OCI-M1 (cell line): ENCODE measurements at places on chromosomes 13 and 19.

GRCh38 chr19:5193192-5193591 is 147.4 kb downstream of the PTPRS start:
- DNase-seq: no peak

GRCh38 chr19:54023191-54023590 is 31.8 kb downstream of the CACNG6 start:
- no peak for DNase-seq

- DNase-seq: no peak
These were observed 2.1 kb downstream of the SEMA6B start for GRCh38 chr19:4557144-4557970.

- no peak for DNase-seq
These were observed 420.5 kb upstream of the HTR2A start for GRCh38 chr13:47317356-47317755.

- DNase-seq: no peak
These were observed 86.5 kb upstream of the UBL3 start for GRCh38 chr13:29936956-29937355.

- peak; percentile 75 for DNase-seq
These were observed 1.5 kb upstream of the WDR18 start for GRCh38 chr19:982567-983170.

DNA sequence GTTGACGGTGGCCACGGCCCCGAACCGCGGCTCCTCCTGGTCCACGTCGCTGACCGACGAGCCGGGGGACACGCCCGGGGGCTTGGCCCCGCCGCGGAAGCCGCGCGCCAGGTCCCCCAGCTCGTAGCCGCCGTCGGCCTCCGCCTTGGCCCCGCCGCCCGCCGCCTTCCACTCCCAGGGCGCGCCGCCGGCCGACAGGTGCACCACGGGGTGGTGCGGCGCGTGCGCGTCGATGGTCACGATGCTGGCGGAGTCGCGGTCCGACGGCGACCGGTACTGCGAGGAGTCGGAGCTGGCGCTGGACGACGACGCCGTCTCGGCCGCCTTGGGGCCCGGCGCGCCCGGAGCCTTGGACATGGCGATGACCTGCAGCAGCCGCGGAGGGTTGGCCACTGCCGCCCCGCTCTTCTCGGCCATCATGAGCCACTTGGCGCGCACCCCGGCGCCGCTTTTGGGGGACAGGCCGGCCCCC is 9.0 kb downstream of the PLPPR3 start:
- DNase-seq: no peak

- no peak for DNase-seq
These were observed 22.2 kb upstream of the SPRYD7 start for GRCh38 chr13:49958321-49958720.

GRCh38 chr13:113488283-113488682 is 2.2 kb downstream of the DCUN1D2 start:
- DNase-seq: no peak

GRCh38 chr13:48769107-48769704 is 115.5 kb downstream of the CYSLTR2 start:
- peak; percentile 95 for DNase-seq

DNA sequence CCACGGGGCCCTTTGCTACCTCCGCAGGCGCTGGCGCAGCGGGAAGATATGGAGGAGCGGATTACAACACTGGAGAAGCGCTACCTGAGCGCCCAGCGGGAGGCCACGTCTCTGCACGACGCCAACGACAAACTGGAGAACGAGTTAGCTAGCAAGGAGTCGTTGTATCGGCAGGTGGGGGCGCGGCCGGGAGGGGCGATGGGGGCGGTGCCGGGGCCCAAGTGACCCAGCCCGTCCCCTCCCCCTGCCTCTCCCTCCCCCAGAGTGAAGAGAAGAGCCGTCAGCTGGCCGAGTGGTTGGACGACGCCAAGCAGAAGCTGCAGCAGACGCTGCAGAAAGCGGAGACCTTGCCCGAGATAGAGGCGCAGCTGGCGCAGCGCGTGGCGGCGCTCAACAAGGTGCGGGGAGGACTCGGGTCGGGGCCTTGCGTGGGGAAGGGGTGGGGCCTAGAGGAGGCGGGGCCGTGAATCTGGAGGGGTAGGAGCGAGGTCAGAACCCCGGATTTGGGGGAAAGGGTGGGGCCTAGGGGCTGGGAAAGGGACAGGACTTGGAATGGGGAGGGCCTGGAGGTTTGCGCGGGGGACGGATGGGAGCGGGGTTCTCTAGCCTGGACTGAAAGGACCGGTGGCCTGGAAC is 13.7 kb downstream of the PPFIA3 start:
- no peak for DNase-seq

DNA sequence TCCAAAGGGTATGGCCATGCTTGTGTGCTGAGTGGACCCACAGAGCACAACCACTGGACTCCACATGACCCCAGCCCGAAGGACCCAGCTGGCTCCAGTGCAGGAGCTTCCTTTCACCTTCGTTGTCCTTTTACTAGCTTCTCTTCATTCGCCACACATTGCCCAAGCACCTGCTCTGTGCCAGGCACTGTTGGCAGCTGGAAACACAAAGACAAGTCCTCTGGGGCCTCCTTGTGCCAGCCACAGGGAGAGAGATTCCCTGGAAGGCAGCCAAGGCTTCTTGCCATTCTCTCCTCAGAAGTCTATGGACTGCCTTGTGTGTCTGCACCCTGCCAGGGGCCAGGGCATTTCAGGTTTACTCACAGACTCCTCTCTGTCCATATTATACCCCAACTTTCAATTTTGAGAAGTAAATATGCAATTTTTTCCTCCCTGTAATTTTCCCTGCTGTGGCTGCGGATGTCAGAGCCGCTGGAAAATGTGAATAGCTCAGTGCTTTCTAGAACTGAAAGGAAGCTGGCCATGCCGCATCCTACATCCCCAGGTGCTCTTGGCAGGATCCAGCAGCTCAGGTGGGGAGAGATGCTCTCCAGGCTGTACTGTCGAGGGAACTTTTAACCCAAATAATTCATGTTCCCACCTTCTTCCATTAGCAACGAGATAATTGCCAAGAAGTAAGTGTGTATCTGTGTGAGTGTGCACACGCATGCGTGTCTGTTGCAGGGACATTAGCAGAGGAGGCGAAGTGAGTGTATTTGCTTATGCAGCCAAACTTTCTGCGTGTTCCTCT is 57.2 kb downstream of the CHST8 start:
- no peak for DNase-seq

GRCh38 chr19:13835791-13836723 is 40.8 kb downstream of the ZSWIM4 start:
- DNase-seq: no peak

DNA sequence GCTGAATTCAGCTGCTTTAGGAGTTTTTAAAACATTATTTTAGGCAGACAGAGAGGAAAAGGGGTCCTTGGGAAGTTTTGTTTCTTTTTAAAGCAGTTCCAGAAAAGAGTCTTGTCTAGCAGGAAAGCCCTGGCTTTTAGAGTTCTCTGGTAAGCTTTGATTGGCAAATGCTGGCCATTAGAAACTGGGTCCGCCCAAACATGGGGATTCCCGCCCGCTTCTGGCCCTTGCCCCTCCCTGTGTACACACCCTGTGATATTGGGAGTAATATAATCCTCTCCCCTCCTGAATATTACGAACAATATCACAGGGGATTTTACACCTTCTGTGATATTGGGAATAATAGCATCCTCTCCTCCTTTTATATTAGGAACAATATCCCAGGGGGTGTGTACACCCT is 58.9 kb downstream of the ERICH4 start:
- no peak for DNase-seq

DNA sequence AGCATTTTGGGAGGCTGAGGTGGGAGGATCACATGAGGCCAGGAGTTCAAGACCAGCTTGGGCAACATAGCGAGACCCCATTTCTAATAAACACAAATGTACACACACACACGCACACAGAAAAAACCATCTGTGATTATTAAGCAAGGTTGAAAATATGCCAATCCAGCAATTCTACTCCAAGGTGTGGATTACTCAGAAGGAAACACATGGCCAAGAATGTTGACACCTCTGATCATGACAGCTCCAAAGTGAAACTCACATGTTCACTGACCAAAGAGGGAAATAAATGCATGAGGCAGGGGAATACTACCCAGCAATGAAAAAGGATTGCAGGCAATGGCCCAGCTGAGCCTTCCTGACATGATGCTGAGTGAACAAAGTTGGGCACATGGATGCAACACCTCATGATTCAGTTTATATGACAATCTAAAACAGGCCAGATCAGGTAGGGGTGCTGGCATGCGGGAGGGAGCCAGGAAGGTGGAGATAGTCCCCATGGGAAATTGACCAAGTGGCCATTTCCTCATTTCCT is 4.4 kb downstream of the DOCK6 start:
- no peak for DNase-seq

DNA sequence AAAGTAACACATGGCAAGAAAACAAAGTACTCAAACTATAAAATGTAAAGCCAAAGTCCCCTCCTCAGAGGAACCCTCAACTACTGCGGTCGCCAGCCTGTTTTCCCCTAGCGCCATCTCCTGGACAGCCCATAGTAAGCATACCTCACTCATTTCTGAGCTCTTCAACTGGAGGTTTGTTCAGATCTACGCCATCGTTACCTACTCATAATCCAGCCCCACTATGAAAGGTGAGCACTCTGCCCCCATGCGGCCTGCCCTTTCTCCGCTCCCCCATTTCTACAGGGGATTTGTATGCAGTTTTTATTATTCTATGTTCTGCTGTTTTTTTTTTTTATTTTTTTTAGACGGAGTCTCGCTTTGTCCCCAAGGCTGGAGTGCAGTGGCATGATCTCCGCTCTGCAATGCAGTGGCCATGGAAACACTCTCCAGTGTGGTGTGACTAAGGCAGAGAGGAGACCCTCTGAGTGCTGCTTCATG is 26.2 kb downstream of the OPA3 start:
- DNase-seq: peak; percentile 82

GRCh38 chr13:40758811-40759210 is 12.2 kb downstream of the MRPS31 start:
- no peak for DNase-seq

- no peak for DNase-seq
These were observed 4.7 kb upstream of the LILRA6 start for GRCh38 chr19:54247106-54247930.

DNA sequence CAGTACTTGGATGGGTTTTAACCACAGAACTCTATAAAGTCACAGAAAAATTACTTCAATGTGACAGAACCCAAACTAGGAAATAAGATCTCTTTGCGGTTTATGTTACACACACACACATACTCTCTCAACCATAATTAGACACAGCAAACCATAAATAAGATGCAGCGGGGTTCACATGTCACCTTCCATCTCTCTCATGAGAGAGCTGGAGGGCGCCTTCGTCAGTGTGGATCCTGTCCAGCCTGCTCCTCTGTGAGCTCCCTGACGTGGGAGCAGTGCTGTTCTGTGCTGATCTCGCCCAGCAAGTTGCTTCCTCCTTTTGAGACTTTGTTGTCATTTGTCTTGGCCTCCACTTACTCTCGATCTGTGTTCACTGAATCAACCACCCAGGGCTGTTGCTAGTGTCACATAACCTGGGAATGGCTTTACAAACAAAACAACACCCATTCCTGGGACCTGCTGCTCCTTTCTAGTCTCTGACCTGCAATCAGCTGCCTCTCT is 204.9 kb upstream of the KL start:
- DNase-seq: peak; percentile 61

- no peak for DNase-seq
These were observed 29.7 kb downstream of the GTF2F2 start for GRCh38 chr13:45149964-45150363.

- no peak for DNase-seq
These were observed 767.2 kb upstream of the SLC10A2 start for GRCh38 chr13:103833294-103833852.

DNA sequence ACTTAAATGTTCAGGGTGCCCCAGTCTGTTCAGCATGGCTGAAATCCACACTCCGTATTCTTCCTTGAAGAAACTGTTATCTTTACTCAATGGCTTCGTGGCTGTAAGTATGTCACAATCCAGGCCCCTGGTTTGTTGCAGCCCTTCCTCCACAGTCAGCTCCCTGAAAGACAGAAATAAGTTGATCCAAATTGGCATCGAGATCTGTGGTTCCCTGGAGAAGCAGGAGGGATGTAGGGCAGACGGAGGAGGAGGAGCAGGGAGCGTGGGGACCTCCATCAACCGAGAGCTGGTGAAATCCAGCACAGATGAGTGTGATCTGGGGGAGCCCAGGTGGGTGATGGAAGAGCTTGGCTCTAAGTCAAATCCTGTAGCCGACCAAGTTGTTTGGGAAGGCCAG is 304 bp downstream of the TSPAN16 start:
- peak; percentile 69 for DNase-seq

GRCh38 chr13:26186118-26186870 is 35.8 kb downstream of the RNF6 start:
- peak; percentile 91 for DNase-seq

DNA sequence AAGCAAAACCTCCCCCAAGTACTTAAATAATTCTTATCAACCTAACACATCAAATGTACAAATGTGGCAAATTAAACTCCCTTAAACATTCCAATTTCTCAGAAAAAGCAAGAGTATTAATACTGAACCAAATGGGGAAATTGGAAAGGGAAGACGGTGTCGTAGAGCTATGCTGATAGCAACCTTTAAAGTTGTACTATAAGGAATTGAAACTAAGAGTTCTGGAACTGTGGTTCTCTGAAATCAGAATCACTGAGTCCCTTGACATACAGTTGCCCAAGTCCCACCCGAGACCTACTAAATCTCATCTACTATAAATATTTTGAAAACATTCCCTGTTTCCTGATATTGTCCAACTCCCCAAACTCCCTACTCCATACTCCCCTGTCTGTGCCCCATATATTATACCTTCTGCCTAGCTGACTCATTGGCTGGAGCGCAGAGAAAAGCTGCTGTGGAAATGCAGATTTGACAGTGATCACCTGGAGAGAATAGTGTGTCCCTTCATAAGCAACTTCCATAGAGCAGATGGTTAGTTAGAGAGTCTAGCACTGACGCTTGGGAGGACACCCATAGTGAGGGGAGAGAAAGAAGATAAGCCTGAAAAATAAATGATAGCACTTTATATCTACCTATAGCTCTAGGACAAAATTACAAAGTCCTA is 51.4 kb upstream of the ITM2B start:
- no peak for DNase-seq

- DNase-seq: no peak
These were observed 569 bp upstream of the MCF2L start for GRCh38 chr13:112968380-112968909.
